ENCODE measurements at places on chromosomes 3 and 15. TPM values are rescaled to one million over a fixed set of nuclear protein-coding genes. Genes with fewer than 3 reads are reported as not detected.

GRCh38 chr15:45185903-45186770, 1.6 kb downstream of the SHF start:
- DNase-seq = no peak

DNA sequence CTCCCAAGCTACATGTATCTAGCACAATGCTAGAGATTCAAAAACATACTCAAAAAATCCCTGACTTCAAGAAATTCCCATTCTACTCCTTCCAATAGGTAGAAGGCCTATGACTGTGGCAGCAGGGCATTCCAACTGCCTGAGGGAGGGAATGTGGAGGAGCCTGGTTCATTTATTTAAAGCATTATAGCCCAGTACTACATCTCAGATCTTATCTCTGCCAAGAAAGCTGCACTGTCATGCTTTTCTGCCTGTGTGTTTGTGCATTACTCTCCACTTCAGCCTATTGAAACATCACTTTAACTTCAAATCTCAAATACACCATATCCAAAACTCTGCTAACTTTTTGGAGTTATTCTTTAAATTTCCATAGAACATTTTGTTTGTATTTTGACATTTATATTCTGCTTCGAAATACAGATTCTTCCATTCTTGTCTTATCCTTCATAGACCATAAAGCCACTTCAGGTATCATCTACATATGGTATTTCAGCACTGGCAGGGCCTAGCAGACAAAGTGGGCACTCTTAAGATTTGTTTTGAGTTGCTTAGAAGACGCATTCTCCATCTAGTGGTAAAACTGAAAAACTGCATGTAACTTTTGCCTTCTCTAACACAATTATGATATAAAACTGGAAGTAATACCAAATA, 59.1 kb upstream of the NEDD4 start:
- no peak for DNase-seq

GRCh38 chr3:151866711-151867410, 6.6 kb upstream of the SUCNR1 start:
- no peak for DNase-seq

GRCh38 chr3:188270423-188270972, 116.5 kb downstream of the LPP start:
- DNase-seq = no peak

- DNase-seq = no peak
These were observed 4.2 kb upstream of the PLOD2 start for GRCh38 chr3:146164971-146165769.

The GRAMD2A gene
- total RNA-seq = not detected

GRCh38 chr15:68447976-68448755, 16.2 kb upstream of the ITGA11 start:
- no peak for DNase-seq

DNA sequence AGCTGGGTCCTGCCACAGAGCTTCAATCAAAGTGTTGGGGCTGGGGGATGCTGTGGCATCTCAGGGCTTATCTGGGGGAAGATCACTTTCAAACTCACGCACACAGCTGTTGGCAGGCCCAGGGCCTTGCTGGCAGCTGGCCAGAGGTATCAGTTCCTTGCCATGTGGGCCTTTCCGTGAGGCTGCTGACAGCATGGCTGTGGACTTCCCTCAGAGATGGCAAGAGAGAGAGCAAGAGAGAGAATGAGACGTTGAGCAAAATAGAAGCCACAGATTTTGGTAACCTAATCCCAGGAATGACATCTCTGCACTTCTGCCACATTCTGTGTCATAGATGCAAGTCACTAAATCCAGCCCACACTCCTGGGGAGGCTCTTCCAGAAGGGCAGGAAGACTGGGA, 91.0 kb downstream of the TPRG1 start:
- DNase-seq = peak; percentile 56

DNA sequence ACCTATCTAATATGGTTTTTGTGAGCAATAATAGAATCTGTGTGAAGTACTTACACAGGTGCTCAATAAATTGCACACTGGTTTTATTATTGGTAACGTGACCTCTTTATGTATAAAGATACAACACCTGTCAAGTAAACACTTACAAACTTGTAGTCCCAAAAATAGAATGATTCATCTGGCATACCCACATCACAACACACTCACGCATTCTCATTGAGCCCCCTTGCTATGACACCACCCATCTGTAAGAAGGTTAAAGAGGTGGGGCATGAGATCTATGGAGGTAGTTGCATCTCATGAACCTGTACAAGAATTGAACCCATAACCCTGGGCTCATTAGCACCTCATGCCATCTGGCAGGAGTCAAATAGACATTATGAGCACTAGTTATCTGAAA, 134.9 kb upstream of the THBS1 start:
- DNase-seq = no peak

The TMEM40 gene
- total RNA-seq = 3.0 TPM
